H1 (cell line): ENCODE measurements at places on chromosomes 3 and 15. TPM values are rescaled to one million over a fixed set of nuclear protein-coding genes. Genes with fewer than 3 reads are reported as not detected.

RETNLB gene
- polyA plus RNA-seq, result not detected in 2 replicates

GPR171 gene
- polyA plus RNA-seq, result not detected in 2 replicates

IQCF6 gene
- not detected in 2 replicates for polyA plus RNA-seq

SLC33A1 gene
- polyA plus RNA-seq, result 15.6 and 19.6 TPM in 2 replicates

VWA5B2 gene
- 0.53 and 0.88 TPM in 2 replicates for polyA plus RNA-seq

ZCWPW2 gene
- 0.06 and 0.11 TPM in 2 replicates for polyA plus RNA-seq

LTF gene
- 0.23 and 0.36 TPM in 2 replicates for polyA plus RNA-seq

SLC51A gene
- polyA plus RNA-seq, result 6.3 and 8.3 TPM in 2 replicates

ACOX2 gene
- polyA plus RNA-seq, result 7.3 and 9.2 TPM in 2 replicates

OXTR gene
- polyA plus RNA-seq, result 0.77 and 0.91 TPM in 2 replicates

EIF3J gene
- 15.6 and 26.8 TPM in 2 replicates for polyA plus RNA-seq

HTR3E gene
- not detected in 2 replicates for polyA plus RNA-seq

FILIP1L gene
- polyA plus RNA-seq, result 0.06 TPM in 1 of 2 replicates, not detected in the other

SH3BP5 gene
- polyA plus RNA-seq, result 6.3 and 7.1 TPM in 2 replicates

ALDH1A3 gene
- polyA plus RNA-seq, result 2.2 and 2.5 TPM in 2 replicates

RASL12 gene
- polyA plus RNA-seq, result 9.5 and 16.7 TPM in 2 replicates

CCR8 gene
- polyA plus RNA-seq, result 0.33 and 0.35 TPM in 2 replicates

PLIN1 gene
- polyA plus RNA-seq, result 0.33 and 0.41 TPM in 2 replicates
